ENCODE measurements at places on chromosomes 3 and 15.

- no peak for DNase-seq
Measured at GRCh38 chr15:97520689-97521088, 439.8 kb upstream of the ARRDC4 start.

DNA sequence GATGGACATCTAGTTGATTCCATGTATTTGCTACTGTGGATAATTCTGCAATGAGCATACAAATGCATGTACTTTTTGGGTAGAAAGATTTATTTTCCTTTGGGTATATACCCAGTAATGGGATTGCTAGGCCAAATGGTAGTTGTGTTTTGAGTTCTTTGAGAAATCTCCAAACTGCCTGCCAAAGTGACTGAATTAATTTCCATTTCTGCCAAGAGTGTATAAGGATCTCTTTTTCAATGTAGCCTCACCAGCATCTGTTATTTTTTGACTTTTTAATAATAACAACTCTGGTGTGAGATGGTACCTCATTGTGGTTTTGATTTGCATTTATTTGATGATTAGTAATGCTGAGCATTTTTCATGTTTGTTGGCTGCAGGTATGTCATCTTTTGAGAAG, 435.0 kb upstream of the CBLB start:
- no peak for DNase-seq

DNA sequence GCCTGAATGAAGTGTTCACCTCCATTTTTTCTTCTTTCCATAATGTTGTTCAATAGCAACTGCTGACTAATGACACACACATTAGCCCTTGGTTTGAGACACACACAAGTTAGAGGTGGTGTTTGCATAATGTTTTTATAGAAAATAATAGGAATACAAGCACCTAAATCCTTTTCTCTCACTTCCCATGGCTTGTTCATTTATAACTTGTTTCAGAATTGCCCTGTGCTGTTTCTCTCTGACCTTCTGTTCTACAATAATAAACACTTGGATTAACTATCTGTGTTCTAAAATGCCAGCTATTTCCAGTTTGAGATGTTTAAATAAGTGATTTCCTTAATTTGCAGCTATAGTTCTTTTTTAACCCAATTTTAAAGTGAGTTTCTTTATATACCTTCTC, 525.1 kb upstream of the ROBO2 start:
- no peak for DNase-seq

DNA sequence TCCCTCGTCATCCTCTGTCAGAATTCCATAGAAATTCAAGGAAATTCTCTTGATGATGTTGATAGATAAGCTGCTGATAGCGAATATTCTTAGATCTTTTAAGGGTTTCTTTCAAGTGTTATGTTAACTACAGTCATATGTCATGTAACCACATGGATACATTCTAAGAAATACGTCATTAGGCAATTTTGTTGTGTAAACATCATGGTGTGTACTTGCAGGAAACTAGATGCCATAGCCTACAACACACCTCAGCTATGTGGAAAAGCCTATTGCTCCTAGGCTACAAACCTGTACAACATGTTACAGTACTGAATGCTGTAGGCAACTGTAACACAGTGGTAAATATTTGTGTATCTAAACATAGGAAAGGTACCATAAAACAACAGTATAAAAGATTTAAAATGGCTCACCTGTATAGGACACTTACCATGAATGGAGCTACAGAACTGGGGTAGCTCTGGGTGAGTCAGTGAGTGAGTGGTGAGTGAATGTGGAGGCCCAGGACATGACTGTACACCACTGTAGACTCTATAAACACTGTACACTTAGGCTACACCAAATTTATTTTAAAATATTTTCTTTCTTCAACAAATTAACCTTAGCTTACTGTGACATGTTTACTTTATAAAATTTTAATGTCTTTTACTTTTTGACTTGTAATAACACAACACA, 34.6 kb downstream of the GLDN start:
- no peak for DNase-seq

DNA sequence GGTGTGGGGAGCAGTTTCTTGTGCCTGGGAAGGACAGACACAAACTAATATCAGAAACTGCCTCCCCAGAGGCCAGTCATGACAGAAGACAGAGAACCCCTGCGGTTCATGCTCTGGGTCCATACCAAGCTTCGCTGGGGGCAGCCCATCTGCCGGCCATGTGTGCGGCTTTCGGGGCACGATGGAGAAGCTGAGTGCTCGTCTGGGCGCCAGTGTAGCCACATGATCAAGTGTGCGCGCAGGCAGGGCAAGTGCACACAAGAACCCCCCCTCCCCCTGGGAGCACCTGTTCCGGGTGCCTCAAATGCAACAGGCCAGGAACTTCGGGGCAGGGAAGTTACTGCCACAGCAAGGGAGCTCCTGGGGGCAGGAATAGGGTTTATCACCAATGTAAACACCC, 1.8 kb downstream of the ADAMTS17 start:
- no peak for DNase-seq

DNA sequence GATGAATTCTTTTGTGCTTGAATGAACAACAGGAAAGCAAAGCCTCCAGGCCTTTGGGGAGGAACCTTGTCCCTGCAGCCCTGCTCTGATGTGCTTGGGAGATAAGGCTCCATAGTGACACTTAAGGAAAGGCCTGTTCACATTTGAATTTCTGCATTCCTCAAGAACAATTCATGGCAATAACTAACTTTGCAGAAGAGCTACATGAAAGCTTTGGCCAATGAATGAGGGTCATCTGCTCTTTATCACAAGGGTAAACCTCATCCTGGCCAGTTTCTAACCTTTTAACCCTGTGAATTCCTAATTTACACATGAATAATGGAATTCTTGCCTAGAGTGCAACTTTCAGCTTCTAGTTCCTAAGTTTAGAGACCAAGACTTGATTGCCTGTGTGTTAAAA, 5.6 kb downstream of the PRTG start:
- DNase-seq = no peak

DNA sequence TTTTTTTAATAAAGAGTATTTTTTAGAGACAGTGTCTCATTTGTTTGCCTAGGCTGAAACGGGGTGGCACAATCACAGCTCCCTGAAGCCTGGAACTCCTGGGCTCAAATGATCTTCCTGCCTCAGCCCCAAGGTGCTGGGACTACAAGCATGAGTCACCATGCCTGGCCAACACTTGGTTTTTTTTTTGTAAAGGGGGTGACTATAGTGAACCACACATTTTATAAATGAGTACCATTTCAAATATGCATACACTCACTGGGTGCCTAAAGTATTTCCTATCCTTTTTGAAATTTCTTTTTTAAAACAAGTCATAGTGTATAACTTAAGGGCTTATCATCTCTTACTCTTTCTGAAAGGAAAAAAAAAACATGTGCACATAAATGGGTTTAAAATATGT, 325.2 kb upstream of the MEIS2 start:
- no peak for DNase-seq

- DNase-seq = no peak
Measured at GRCh38 chr3:70392227-70392626, 79.8 kb upstream of the MDFIC2 start.

DNA sequence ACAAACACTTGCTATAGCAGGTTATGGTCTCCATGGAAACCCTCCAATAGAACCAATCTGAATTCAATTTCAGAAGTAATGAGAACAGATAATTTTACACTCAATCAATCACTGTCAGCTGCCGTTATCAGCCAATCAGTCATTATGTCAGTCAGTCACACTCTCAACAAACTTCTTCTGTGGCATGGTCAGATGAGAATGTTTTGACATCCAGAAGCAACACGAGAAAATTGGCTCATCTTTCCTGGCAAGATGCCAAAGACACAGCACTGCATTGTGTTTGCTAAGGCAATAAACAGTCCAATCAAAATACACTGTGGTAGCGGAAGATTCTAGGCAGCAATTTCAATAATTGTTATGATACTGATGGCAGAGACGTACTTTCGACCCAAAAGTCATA, 190.7 kb downstream of the RORA start:
- DNase-seq = no peak

DNA sequence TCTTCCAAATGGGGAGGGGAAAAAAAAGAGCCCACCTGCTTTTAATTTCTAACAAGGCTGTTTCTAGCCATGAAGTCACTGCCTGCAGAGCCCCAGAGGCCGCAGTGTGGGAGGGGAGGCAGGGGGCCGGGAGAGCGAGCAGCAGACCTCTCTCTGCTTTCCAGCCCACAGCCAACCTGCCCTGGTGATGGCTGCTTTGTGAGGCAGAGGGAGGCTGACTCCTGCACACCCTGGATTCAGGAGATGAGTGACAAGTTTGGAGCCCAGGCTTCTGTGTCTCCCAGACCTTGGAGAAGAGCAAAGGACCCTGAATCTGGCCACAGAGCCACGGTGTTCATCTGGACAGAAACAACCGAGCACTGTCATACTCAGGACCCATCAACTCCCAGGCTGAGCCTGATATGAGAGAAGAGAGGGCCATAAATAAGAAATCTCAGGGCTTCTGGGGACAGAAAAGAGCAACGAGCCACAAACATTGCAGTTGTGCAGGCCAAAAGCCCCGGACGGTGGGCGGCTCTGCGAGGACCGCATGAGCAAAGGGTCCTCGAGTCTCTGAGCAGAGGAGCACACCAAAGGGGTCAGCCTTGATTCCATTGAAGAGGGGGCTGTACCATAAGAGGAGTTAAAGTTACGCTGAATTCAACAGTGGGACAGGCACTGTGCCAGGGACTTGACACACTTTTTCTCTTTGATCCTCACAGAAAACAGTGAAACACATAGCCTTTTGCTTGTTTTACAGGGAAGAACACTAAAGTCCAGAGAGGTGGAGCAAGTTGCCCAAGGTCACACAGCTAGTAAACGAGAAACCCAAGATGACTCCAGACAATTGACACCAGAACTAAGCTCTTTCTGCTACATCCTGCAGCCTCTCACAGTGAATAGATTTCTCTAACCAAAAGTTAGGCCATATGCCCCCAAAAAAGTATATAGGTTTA, 97.2 kb downstream of the SEMA5B start:
- DNase-seq = no peak

GRCh38 chr3:187498211-187498724, 130.1 kb downstream of the RTP4 start:
- no peak for DNase-seq

DNA sequence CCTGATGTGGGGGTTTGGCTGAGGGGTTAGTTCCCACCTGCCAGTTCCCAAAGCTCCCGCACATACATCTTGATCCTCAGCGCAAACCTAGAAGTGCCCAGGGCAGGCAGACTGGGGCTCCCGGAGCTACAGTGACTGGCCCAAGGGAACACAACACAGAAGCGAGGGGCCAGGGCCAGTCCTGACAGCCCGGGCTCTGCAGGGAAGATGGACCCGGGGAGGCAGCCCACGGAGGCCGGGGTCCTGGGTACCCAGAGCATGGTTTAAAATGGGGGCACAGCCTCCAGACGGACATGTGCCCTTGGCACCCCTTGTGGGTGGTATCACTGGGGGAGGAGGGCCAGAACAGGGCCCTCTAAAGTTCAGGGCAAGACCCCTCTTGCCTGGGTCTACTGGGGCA, 5.1 kb downstream of the CPN2 start:
- no peak for DNase-seq

- DNase-seq = no peak
Measured at GRCh38 chr3:25143356-25144025, 284.6 kb upstream of the RARB start.

DNA sequence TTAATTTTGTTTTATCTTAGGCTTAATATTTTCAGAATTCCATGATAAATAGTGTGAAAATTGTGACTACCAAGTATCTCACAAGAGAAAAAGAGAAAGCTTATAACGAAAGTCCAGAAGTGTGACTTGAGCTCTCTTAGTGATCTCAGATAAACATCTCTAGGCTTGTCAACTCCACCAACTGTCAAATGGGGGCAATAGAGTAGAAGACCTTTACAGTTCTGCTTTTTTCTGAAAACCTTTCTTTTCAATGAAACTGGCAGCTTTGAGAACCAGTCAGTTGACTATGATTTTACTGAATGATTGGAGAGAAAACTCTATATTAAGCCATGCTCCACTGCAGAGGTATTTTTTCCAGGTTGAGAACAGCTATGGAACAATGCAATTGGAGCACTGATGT, 119.2 kb upstream of the TP63 start:
- DNase-seq = no peak

DNA sequence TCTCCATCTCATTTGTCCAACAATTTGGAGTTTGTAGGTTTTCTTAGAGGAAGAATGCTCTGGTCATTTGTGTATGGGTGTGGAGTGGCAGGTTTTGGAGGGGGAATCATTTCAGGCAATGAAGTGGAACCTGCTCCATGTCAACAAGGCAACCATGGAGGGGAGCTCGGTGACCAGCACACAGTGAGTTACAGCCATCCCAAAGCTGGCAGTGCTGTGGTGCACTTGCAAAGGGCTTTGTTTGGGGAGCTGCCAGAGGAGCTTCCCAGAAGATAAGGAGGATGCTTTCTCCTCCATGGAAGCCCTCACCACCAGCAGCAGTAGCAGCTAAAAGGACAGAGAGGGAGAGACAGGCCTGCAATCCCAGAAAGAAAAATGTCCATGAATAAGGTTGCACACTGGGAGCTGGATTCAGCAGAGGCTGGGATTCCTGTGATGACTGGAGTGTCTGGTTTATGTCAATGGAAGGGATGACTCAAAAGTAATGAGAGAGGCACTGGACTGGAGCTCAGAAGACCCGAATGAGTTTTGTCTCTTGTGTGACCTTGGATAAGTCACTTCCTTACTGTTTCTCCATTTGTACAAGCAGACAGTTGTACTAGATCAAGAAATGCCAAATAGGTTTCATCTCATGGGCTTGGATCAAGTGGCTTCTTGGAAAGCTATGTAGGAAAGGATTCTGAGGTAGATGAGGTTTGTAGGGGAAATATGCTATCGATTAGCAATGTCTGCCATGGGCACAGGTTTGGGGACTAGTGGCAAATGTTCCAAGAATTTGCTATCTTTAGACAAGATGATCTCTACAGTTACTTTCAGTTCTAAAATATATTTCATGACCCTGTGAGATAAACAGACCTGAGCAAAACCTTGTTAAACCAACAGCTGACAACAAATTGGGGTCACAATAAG, 27.2 kb upstream of the UBE2Q2 start:
- DNase-seq = no peak
